ENCODE measurements at places on chromosomes 5 and 9. TPM values are rescaled to one million over a fixed set of nuclear protein-coding genes. Genes with fewer than 3 reads are reported as not detected.

Gene TAF11L10
- total RNA-seq, result not detected

Gene TRAF1
- 164 TPM for total RNA-seq

Gene CYSRT1
- total RNA-seq, result 0.50 TPM

Gene RHOBTB3
- total RNA-seq, result 0.39 TPM

Gene RNF183
- total RNA-seq, result not detected

Gene AGGF1
- 25.6 TPM for total RNA-seq
